ENCODE measurements at places on chromosomes 3 and 15.

DNA sequence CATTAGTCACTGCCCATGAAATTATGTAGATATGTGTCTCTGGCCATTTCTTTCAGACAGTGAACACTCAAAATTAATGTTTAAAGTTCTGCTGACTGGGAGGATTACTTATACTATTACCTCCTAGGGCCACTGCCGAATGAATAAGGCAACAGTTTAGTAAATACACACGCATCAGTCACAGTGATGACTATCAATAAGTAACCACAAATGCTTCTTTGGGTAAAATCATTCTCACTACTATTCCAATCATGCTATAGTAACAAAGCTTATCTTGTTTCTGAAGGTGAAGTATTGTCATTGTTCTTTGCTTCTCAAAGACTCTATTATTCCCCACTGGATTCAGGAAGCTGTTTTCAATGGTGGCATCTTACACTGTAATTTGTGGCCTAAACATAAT is 478.8 kb downstream of the EPHA3 start:
- DNase-seq, result no peak

GRCh38 chr3:47989981-47990440 is 26.2 kb downstream of the MAP4 start:
- peak; percentile 50 for DNase-seq

DNA sequence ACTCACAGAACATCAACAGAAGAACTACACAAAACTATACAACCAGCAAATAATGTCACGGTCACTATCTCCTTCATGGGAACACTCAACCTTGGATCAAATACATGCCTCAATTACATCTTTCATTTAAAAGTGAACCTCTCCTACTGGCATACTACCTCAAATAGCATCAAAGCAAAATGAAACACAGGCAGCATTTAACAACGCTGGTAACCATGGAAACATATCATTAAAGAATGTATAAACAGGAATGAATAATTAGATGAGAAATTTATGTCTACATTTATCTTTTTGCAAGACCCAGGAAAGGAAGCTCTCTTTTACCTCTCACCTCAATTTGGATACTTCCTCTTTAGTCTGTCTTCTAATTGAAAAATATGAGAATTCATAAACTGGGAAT is 172.4 kb downstream of the SPATA16 start:
- DNase-seq, result no peak

- DNase-seq, result no peak
Observed at GRCh38 chr3:50587373-50587772, 18.1 kb downstream of the HEMK1 start.

- peak; percentile 19 for DNase-seq
Observed at GRCh38 chr3:94249491-94250079, 186.7 kb downstream of the NSUN3 start.

DNA sequence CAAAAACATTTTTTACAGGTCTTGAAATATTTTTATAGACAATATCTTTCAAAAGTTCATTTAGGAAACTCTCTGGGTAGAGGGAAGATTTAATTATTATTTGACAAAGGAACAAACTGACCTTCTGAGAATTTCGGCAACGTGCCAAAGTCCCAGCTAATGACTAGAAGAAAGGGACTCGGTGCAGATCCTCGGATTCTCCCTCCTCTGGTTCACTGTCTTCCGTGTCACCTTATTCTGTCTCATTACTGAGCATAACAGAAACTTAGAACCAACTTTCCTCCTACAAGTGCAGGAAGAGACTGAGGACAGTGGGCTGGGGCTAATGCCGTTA is 339.1 kb downstream of the MECOM start:
- no peak for DNase-seq

- DNase-seq, result no peak
Observed at GRCh38 chr15:31266712-31267111, 59.9 kb upstream of the KLF13 start.

GRCh38 chr15:79007066-79007465 is 62.2 kb upstream of the CTSH start:
- DNase-seq, result peak; percentile 10

DNA sequence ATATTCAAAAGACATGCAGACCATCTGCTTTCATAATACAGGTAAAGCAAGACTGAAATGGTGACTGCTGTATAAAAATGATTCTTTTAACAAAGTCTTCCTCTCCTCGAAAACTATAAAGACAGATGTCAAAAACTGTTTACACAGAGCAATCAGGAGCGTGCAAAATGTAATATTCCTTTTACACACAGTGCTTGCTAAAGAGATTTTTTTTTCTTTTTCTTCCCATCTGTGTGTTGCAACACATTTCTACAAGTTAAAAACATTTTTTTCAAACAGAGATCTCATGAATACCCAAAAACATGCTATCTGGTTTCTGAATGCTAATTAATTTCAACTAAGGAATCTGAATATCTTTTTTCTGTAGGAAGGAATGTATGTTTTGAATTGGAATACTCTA is 22.1 kb downstream of the SATB1 start:
- no peak for DNase-seq

GRCh38 chr3:39208463-39209055 is 16.2 kb upstream of the XIRP1 start:
- DNase-seq, result no peak

DNA sequence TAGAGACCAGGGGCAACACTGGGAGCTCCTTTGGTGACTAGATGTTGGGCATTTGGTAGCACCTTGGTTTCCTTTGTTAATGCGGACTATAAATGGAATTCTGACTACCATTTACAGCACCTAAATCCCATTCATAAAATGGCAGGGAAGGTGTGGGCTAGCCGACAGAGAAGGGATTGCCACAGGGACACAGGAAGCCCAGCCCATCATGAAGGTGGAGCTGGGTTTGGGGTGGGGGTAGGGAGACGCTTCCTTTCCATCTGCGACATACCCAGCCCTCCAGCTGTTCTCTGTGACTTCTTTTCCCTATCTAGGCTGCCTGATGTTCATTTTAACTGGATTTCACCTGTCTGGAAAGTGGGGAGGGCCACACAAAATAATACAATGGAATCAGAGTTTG is 21.0 kb downstream of the ABHD2 start:
- no peak for DNase-seq

DNA sequence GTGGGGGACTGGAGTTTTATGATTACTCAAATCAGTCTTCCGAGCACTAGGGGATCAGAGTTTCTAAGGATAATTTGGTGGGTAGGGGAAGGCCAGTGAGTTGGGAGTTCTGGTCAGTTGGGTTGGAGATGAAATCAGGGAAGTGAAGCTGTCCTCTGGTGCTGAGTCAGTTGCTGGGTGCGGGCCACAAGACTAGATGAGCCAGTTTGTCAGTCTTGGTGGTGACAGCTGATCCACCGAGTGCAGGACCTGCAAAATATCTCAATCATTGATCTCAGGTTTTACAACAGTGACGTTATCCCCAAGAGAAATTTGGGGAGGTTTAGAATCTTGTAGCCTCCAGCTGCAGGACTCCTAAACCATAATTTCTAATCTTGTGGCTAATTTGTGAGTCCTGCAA is 249.4 kb downstream of the FAM43A start:
- no peak for DNase-seq

GRCh38 chr3:140311428-140311827 is 366.4 kb upstream of the TRIM42 start:
- no peak for DNase-seq

- no peak for DNase-seq
Observed at GRCh38 chr15:67834581-67835296, 5.1 kb downstream of the RNU6-1 start.

- no peak for DNase-seq
Observed at GRCh38 chr15:88622605-88622975, 1.4 kb downstream of the AEN start.

- DNase-seq, result no peak
Observed at GRCh38 chr3:152508705-152509104, 240.0 kb downstream of the MBNL1 start.

GRCh38 chr3:151305775-151306151 is 10.9 kb downstream of the GPR87 start:
- no peak for DNase-seq
